ENCODE measurements at places on chromosomes 12 and 14.
A peak's percentile ranks its signal among the peaks of the same experiment; 100 is the strongest.

GRCh38 chr12:77965790-77966189 lies 135.1 kb downstream of the NAV3 start:
- no peak for DNase-seq

- DNase-seq: no peak
These were observed 5.0 kb upstream of the RFLNA start for GRCh38 chr12:124289634-124290600.

DNA sequence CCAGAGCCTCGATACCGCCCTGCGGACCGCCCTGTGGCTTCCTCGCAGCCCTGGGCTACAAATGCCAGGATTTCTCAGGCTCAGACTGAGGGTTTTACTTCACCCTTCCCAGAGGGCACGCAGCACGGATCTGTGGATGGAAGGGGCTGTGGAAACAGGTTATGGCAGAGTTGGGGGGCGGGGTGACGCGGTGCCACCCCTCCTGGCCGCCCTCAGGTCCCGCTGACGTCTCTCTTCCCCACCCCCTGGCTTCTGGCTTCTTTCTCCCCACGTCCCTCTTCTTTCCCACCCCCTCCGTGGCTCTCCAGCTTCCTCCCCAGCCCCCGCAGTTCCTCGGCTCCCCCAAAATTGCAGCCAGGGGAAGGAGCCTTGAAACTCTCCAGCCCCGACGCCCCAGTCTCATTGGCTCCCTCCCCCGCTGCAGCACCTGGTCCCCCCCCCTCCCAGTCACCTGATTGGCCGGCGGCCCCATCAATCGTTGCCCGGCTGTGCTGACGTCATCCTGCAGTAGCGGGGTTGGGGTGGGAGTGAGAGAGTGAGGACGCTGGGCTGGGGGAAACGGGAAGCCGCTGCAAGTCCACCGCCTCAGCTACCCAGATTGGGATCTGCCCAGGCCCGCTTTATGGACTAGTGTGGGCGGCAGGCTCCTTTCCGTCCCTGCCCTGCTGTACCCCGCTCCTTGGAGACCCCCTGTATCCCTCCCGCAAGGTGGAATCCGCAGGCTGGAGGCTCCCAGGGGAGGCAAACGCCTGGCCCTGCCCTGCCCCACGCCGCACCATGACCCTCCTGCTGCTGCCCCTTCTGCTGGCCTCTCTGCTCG lies at the start of gene CLSTN3:
TSS of gene CLSTN3 (plus strand) at position 500 of the 820 bp plus-strand sequence. CDS start at position 778, 278 bp downstream.
- DNase-seq: peak; percentile 99

DNA sequence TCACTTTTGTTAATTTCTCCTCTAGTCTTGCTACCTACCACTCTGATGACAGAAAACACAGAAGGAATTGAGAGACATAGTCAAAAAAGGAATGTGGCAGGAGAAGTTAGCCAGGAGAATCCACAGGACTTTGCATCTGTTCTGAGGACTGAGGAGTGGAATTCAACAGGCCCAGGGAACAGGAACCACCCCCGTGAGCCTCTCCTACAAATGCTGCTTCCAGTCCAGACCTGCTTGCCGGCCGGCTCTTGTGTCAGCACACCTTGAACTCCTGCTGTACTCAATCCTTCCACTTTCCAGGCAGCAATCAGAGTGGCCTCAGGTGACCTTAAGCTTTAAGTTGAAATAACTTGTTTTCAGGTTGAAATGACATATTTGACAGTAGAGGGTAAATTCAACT lies 903.1 kb downstream of the BCL11B start:
- DNase-seq: no peak

GRCh38 chr12:14614704-14615121 lies 47.0 kb upstream of the PLBD1 start:
- no peak for DNase-seq

GRCh38 chr12:107779077-107779831 lies 4.8 kb downstream of the ASCL4 start:
- peak; percentile 17 for DNase-seq

- no peak for DNase-seq
These were observed at the start of gene KCNK10 for GRCh38 chr14:88323086-88323522. Gene KCNK10, minus strand, starts transcription at chr14:88323269. Its CDS starts 471 bp downstream, at chr14:88322798.

DNA sequence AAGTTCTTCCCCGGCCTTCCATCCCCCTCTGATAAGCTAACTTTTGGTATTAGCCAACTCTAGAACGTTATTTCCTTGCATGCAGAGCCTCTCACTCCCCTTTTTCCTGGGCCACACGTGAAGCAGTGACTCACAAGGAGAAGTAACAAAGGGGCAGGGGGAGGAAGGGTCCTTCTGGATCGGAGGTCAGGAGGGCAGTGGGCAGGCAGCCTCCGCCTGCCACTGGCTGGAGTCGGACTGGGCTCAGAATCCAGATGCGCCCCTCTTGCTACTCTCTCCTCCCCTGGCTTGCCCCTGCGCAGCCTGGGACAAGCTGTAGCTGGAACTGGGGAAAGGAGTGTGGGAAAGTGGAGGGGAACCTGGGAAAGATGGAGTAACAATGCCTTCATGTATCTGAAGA lies 55.0 kb downstream of the TPCN1 start:
- no peak for DNase-seq

GRCh38 chr12:2687726-2688125 lies 107.0 kb upstream of the FKBP4 start:
- no peak for DNase-seq

DNA sequence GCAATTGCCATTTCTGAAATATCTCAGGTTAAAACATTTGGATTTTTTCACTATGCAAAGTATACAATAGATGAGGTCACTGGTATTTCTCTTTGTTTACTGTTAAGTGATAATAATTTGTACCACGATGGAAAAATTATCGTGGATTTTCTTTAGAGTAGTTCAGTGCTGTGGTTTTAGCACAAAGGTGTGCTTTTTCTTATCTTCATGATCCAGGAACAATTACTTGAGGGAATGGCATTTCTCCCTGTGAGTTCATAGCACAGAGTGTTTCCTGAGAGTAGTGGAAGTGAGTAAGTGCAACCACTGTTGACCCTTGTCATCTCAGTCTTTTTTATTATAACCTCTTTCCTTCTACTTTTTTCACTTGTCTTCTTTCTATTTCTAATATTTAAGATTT lies 86.8 kb downstream of the FGD4 start:
- no peak for DNase-seq

GRCh38 chr12:232731-233614 lies 19.0 kb upstream of the SLC6A12 start:
- DNase-seq: no peak

DNA sequence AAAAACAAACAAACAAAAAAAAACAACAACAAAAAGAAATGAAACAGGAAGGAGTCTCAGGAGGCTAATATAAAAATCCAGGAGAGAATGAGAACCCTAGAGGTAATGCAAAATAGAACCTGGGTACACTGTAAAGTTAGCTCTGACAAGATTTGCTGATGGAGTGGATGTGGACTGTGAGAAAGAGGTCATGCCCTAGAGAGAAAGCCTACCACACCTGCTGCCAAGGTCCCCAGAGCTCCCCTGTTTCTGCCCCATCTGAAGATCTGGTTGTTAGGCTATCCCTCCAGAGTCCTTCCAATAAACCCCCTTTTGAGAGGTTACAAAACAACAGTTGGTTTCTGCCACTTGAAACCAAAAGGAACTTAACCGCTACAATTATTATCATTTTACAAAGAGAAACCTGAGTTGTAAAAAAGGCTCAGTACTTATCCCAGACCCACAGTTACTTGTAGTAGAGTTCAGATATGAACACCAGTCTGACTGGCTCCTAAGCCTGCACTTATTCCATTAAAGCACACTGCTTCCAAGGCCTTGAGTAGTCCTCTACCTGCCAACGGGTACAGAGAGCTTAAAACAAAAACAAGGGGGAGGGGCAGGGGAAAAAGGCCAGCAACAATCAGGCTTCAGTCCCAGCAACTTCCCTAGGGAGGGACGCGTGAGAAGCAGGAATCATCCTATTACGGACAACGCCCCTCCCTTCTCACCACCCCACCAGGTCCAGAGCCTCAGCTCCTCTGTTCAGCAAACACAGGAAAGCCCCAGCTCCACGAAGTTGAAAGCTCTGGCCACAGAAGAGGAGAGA lies 27.7 kb downstream of the PPP1R13B start:
- no peak for DNase-seq

- no peak for DNase-seq
These were observed 127.7 kb upstream of the SLCO1C1 start for GRCh38 chr12:20567413-20567812.

GRCh38 chr12:92556637-92557421 lies 146.0 kb upstream of the PLEKHG7 start:
- no peak for DNase-seq
